Left forelimb (tissue), 1 donor: ENCODE measurements at places on chromosomes 4 and X.
A peak's percentile ranks its signal among the peaks of the same experiment; 100 is the strongest.

GRCh38 chr4:176205299-176205698 lies 9.9 kb upstream of the SPATA4 start:
- DNase-seq, result no peak

- DNase-seq, result no peak
These were observed 840.6 kb downstream of the TRAM1L1 start for GRCh38 chr4:116244771-116245170.

GRCh38 chr4:36773467-36773866 lies 471.1 kb upstream of the NWD2 start:
- no peak for DNase-seq

GRCh38 chr4:83281307-83281706 lies 3.3 kb downstream of the COQ2 start:
- DNase-seq, result no peak

DNA sequence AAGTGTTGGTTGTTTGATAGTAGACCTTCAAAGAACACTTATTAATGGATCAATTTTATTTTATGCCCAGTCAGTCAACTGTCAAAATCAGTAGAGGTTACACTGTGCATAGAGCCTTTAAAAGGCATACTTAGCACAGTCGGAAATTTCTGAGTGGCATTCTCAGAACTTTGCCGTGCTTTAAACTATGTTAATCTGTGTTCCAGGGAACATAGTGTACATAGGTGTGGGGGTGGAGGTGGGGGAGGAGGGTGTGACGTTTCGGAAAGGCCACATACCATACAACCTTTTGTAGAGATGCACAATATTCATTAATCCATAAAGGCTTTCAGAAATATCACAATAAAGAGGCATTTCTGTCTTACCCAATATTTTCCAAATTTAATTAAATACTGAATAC lies 75.8 kb downstream of the RS1 start:
- DNase-seq, result no peak

DNA sequence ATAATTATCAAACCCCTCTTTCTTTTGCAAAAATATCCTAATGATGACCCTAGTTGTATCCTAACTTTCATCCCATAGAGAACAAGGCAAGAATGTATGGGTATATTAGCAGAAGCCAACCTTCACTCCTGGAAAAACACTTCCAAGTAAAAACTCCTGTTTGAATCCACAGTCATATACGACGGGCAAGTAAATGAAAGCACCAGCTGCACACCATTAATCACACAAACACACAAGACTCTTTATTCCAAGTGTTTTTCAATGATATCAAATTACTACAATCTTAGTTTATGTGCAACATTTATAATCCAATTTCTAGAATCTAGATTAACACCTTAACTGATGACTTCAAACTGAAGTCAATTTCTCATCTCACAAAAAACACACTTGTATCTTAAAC lies 22.9 kb downstream of the ACSL4 start:
- DNase-seq, result no peak

GRCh38 chrX:68413254-68413653 lies 20.0 kb downstream of the OPHN1 start:
- DNase-seq, result no peak

DNA sequence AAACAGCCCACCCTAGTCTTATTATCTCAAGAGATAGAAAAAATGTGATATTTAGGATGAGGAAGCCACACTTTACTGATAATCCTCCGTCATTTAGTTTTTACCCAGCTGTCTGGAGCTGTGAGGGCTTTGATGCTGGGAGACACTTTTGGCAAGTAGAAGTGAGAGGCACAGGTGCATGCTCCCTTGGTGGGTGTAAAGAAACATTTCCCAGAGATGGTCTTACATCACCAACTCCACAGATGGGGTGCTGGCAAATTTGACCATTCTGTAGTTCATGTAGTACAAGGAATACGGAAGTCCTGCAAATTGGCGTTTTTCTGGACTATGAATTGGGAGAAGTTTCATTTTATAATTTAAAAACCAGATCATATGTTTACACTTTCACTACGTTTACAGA lies 28.5 kb downstream of the TRIM61 start:
- no peak for DNase-seq

DNA sequence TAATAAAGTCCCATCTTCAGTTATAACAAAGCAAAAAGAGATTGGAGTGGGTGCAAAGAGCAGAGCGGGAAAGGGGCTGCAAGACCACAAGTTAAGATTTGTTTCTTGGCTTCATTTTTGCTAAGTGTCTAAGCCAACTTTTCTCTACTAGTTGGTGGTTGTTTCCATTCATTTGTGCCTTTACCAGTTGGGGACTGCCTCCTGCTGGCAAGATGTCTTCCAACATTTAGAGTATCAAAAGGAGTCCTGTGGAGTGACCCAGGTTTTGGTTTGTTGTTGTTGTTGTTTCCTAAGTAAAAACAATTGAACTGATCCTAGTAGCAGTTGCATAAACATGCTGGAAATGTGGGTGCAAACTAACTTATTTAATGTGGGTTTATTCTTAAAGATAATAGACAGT lies 121.1 kb downstream of the SPATA18 start:
- no peak for DNase-seq

- no peak for DNase-seq
These were observed 1.3 kb upstream of the CTSO start for GRCh38 chr4:155954939-155955338.

GRCh38 chr4:122663814-122664610 lies 43.1 kb upstream of the IL21 start:
- no peak for DNase-seq

GRCh38 chrX:153970357-153971123 lies 1.1 kb downstream of the HCFC1 start:
- DNase-seq, result no peak

GRCh38 chr4:79197275-79198009 lies 128.4 kb downstream of the NAA11 start:
- no peak for DNase-seq

GRCh38 chr4:74374561-74375327 lies 9.8 kb downstream of the EREG start:
- no peak for DNase-seq

- no peak for DNase-seq
These were observed 57.9 kb downstream of the CFAP299 start for GRCh38 chr4:80393246-80393969.

GRCh38 chrX:132676561-132677186 lies 187.8 kb upstream of the MBNL3 start:
- no peak for DNase-seq

- DNase-seq, result no peak
These were observed 14.9 kb downstream of the AMMECR1 start for GRCh38 chrX:110302975-110303374.

DNA sequence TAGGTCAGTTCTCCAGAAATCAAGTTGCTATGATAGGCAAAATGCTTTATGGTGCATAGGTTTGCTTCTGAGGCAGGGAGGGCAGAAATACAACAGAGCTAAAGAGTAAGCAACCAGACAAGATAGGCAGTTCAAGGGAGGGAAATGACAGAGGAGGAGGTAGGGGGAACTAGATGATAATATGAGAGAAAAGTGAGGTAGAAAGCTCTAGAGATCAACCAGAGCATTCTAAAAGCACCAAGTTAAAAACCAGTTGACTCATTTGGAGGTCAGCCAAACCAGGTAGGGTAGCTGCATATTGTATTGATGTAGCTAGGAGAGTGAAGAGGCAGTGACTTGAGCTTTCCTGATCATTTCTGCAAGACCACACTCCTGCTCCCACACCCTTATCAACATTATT lies 49.0 kb upstream of the SLC16A2 start:
- DNase-seq, result no peak

- no peak for DNase-seq
These were observed 59.2 kb downstream of the FSTL5 start for GRCh38 chr4:162104459-162105124.

DNA sequence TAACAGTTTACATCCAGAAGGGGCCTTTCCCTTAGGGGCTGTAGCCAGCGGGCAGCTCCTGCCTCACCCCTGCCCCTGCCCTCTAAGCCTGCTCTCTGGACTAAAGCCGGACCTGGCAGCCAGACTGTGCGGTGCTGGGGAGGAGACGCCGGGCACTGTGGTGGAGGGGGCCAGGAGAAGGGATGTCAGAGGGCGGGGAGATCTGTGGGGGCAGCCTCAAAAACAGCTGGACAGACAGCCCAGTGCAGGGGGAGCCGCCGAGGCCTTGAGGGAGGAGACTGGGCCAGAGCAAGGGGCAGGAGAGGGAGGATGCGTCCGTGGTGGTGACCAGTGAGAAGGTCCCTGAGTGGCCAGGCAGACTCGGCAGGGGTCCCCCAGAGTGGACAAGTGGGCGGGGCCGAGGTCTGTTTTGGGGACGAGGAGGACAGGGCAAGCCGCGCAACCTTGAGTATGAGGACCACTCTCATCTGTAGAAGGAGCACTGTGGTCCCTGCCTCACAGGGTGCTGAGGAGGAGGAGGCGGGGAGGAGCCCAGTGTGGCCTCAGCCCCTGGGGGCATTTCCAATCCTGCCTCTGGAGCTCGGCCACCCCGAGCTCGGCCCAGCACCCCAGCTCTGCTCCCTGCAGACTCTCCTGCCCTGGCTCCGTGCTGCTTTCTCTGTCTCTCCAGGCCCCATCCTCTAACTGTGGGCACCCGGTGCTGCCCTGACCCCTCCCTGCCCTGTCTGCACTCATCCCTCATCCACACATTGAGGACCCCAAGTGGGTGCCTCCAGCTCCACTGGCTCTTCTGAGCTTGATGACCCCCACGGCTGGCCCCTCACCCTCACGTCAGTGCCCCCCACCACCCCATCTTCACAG lies 59.2 kb upstream of the NKX1-1 start:
- peak; percentile 51 for DNase-seq

DNA sequence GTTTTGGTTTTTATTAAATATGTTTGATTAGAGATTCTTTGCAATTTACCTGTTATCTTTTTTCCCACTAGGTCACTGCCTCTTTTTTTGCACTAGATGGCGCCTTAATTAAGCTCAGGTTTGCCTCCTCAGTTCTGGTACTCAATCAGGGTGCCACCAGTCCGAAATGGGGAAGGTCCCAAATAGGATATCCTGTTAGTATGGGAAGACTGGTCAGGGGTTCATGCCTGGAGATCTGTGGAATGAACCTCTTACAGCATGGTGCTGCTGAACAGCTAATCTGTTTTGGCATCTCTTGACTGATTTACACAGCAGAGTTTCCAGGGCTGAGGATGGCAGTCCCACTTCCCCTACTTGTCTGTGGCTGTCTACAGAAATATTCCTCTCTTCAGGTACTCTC lies 24.2 kb upstream of the VSIG1 start:
- DNase-seq, result no peak

- DNase-seq, result no peak
These were observed 5.2 kb downstream of the SPATA4 start for GRCh38 chr4:176189891-176190795.

- DNase-seq, result no peak
These were observed 21.5 kb downstream of the FAM114A1 start for GRCh38 chr4:38889143-38889542.

- DNase-seq, result no peak
These were observed 60.8 kb upstream of the CT45A1 start for GRCh38 chrX:135652602-135653001.

- no peak for DNase-seq
These were observed 27.6 kb downstream of the INTU start for GRCh38 chr4:127660284-127660885.

DNA sequence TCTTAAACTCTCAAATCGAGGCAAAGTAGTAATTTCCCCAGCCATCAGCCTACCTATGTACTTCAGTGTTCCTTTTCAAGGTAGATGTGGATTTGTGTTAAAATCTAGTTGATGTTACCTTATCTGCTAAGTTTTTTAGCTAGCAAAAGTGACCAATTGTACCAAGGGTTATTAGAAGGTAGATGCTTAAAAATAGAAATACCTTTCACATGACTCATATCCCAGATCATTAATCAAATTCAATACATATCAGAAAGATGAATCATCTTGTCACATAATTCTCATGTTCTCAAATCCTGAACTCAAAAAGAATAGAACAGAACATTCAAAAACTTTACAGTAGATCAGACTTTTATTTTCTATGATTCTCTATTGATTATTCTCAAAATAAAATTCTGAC lies 3.5 kb downstream of the ENAM start:
- DNase-seq, result no peak

DNA sequence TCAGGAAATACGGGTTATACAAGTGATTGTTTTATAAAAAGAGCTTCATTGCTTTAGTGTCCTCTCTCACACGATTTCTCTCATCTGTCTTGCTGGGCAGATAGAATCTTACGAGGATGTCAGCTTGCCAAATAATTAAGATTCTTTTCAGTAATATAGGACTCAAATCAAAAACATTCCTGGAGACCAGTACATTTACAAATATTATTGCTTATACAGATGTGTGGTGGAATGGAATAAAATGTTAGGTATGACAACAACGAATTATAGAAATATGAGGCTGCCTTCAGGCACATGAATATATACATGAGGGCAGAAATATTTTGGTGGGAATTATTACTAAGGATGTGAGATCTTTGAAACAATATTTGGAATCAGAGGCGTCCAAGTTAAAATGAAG lies 88.9 kb downstream of the GC start:
- no peak for DNase-seq

DNA sequence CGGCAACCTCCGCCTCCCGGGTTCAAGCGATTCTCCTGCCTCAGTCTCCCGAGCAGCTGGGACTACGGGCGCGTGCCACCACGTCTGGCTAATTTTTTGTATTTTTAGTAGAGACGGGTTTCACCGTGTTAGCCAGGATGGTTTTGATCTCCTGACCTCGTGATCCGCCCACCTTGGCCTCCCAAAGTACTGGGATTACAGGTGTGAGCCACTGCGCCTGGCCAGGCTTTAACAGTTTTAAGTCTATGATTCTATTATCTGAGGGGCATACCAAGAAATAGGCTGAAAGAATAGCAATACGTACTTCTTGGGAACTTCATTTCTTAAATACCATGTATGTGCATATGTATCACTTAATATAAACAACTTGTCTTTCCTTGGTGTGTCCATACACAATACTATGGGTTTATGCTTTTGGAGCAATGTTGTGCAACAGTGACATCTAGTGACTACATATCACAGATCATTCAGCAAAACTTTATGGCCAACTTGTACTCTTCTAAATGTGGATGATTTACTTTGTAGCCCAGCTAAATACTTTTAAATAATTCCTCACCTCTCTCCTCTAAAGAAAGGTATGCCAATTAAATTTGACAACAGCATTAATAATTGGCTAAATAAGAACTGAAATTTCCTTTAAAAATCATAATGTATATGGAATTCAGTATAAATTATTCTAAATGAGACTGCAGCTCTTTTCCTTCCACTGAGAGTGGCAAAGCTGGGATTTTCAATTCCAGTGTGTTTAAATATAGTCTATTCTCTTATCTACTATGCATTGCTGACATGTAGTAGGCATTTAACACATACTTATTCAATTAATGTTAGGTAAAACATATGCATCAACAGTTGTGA lies 10.4 kb downstream of the SLC9B1 start:
- DNase-seq, result no peak

DNA sequence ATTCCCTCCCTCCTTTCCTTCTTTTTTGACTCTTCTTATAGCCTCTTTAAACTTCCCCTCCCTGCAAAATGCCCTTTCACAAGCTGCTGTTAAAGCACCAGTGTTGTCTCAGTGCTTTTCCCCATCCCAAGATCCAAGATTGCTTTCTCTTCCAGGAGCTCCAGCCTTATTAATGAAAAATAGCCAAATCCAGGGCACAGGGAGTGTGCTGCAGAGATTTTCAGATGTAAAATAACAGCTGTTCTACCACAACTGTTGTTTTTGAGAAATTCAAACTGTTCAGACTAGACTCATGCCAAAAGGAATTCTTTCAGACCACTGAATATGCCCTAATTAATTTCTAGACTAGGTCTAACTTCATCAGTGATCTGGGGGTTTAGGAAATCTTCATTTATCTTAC lies 47.0 kb upstream of the GPC3 start:
- no peak for DNase-seq

- no peak for DNase-seq
These were observed 6.2 kb upstream of the HPSE start for GRCh38 chr4:83340692-83341343.

- DNase-seq, result no peak
These were observed 53.5 kb upstream of the SMIM31 start for GRCh38 chr4:164700471-164700870.
